Effector CD8-positive, alpha-beta T cell (primary cell): ENCODE measurements at places on chromosomes 16 and 17.

GRCh38 chr17:43701318-43701743 is 39.6 kb upstream of the MEOX1 start:
- no peak for DNase-seq

GRCh38 chr17:66301864-66302741 is at the start of gene PRKCA:
Gene PRKCA, plus strand, starts transcription at chr17:66302613.
- peak; percentile 53 for DNase-seq

GRCh38 chr16:17830651-17831050 is 359.9 kb upstream of the XYLT1 start:
- DNase-seq, result no peak

- DNase-seq, result no peak
Observed at GRCh38 chr17:49842846-49843245, 5.0 kb downstream of the TAC4 start.

DNA sequence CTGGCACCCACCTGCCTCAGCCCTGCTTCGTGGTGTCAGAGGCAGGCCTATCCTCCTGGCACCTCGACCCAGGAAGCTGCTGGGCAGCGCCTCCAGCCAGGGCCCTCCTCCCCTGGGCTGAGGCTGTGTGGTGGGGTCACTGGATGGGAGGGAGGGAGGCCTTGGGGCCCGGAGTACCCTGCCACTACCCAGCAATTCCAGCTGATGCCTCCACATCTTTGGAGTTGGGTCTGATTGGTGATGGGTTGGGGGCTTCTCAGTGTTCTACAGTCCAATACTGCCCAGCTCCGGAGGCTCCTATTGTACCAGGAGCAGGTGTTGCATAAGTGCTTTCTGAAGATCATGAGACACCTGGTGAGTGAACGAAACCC is 48.0 kb downstream of the USP22 start:
- DNase-seq, result no peak

DNA sequence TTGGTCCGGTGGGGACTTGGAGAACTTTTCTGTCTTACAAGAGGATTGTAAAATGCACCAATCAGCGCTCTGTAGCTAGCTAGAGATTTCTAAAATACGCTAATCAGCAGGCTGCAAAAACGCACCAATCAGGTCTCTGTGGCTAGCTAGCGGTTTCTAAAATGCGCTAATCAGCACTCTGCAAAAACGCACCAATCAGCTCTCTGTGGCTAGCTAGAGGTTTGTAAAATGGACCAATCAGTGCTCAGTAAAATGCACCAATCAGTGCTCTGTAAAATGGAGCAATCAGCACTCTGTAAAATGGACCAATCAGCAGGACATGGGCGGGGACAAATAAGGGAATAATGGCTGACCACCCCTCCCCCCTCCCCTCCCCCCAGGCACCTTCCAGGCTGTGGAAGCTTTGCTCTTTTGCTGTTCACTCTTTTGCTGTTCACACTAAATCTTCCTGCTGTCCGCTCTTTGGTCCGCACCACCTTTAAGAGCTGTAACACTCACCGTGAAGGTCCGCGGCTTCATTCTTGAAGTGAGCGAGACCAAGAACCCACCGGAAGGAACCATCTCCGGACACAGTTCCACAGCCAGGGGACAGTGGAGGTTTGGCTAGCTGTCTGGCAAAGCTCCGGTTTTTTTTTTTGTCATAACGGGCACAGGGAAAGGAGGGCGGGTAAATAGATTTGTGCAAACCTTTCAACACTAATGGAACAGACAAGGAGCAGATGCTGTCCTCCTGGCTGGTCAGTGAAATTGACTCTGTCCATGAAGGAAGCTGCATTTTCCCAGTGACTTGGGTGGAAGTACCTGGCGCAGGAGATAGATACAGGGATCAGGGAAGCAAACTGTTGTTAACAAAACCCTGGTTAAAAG is 8.3 kb downstream of the PITPNC1 start:
- DNase-seq, result no peak

DNA sequence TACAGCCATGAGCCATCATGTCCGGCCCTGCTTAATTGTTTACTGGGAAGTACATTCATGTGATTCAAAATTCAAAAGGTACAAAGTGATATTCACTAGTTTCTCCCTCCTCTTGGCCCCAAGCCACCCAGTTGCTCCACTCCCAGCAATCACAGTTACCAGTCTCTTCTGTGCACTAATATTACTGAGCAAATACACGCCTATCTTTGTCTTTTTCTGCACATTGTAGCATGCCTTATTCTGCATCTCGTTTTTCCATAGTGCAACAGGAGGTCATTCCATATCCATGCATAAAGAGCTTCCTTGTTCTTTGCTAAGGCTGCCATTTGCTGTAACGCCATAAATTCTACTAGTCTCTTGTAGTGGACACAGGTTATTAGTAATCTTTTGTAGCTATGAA is 2.2 kb upstream of the ALOX15 start:
- DNase-seq, result no peak

- DNase-seq, result no peak
Observed at GRCh38 chr17:48591255-48592056, 1.4 kb upstream of the HOXB3 start.

DNA sequence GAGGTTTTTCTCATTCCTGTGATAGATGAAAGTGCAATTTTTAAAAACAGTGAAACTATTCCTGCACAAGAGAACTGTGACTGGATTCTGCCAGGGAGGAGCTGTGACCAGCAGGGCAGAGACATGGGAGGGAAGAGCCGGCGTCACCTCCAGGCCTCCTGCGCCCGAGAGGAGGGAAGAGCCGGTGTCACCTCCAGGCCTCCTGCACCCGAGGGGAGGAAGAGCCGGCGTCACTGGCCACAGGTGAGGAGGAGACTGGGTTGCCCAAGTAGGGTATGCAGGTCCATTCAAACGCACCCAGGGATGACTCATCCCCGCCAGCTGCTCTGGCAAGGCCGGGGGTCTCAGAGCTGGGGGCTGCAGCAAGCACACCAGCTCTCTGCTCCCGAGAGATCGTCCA is 56.7 kb downstream of the METRNL start:
- DNase-seq, result no peak

DNA sequence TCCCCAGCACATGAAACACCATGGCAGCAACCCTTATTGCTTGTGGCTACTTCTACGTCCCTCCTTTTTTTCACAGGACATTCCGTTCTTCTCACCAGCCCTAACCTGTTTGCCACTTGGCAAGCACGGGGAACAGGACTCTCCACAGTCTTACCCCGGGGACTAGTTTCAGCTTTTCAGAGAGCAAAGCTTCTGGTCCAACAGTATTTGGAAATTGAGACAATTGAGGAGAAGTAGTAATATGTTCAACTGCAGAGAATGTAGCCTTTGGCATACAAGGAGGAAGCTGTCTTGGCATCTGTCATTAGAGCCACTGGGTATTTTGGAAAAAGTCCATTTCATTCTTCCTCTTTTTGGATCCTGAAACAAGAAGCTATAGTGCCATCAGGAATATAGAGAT is 65.7 kb downstream of the MAP2K6 start:
- no peak for DNase-seq

DNA sequence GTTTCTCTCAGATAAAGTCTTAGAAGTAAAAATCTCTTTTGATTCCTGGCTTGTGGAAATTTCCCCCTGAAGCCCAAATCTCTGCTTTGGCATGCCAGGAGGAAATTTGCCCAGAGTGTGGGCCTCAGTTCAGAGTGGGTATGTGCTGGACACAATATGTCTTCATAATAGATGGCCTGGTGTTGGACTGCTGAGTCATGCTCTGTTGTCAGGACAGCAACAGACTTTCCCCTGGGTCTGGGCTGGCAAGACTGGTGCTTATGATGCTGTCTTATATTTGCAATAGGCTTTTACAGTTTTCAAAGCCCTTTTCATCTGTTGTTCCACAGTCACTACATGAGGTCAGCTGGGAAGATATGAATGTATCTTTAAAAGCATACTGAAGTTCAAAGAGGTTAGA is 57.0 kb downstream of the SHISA9 start:
- no peak for DNase-seq

GRCh38 chr17:16108871-16109270 is 106.5 kb downstream of the NCOR1 start:
- no peak for DNase-seq

DNA sequence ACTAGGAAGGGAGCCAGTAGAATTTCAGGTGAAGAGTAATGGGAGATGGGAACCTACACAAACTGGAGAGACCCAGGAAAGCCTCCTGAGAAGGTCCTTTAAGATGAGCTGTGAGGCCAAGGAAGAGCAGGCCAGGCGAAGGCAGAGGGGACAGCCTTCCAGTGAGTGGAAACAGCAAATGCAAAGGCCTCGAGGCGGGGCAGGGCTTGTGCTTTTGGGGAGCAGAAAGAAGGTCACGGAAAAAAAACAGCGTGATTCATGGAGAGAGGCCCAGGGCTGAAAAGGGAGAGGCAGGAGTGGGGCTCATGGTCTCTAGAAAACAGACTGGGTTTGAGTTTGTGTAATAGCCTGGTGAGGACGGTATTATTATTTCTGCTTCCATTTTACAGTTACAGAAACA is 386.5 kb upstream of the ASIC2 start:
- no peak for DNase-seq

DNA sequence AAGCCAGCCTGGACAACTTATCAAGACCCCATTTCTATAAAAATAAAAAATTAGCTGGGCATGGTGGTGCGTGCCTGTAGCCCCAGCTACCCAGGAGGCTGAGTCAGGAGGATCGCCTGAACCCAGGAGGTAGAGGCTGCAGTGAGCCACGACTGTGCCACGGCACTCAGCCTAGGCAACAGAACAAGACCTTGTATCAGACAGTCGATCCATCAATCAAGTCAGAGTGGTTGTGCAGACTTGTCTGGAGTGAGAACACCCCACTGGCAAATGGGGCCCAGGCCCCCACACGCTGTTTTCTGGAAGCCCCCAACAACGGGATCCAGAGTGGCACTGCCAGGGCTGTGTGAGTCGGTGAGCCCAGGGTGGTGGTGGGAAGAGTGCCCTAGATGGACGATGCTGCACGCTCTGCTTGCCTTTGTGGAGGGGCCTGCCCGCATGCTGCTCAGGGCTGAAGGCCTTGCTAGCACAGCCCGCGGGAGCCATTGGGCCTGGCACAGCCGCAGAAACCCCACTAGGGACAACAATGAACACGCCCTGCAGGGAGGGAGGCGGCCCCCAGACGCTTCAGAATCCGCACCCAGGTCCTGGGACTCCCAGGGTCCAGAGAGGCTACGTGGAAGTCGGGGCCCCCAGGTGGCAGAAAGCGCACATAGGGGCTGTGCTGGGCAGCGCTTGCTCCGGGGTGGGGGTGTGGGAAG is 80.1 kb upstream of the GNG13 start:
- DNase-seq, result no peak

- no peak for DNase-seq
Observed at GRCh38 chr16:25011891-25012514, 3.2 kb downstream of the ARHGAP17 start.
